ENCODE measurements at places on chromosomes 7 and 10.

GRCh38 chr10:121886997-121887622, 40.7 kb downstream of the ATE1 start:
- DNase-seq = peak; percentile 45

GRCh38 chr10:100183481-100183880, 2.3 kb downstream of the ERLIN1 start:
- DNase-seq = no peak

- DNase-seq = no peak
These were observed 34.3 kb upstream of the HERPUD2 start for GRCh38 chr7:35729061-35729783.

- no peak for DNase-seq
These were observed 253.7 kb downstream of the ARHGAP21 start for GRCh38 chr10:24469993-24470392.

DNA sequence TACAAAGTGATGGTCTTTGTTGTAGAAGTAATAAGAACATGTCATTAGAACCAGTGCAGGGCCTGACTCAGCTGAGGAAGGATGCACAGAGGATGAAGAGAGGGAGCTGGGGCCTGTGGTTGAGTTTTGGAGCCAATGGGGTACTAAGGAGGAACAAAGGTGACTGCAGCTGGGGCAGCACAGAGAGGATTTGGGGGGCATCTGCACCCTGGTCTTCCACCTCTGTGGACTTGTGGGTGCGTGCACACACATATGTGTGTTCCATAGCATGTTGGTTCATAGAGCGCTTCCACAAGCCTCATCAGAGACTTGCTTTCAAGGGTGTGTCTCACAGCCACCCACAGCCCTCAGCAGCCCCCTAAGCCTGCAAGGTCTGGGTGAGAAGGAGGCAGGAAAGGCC, 650.3 kb upstream of the MGMT start:
- no peak for DNase-seq
